Muscle of leg (tissue), 16 donors: ENCODE measurements at places on chromosomes 1 and 21. TPM values are rescaled to one million over a fixed set of nuclear protein-coding genes. Genes with fewer than 3 reads are reported as not detected.

Gene ACKR1
- total RNA-seq, result 2.7 TPM

Gene S1PR1
- total RNA-seq, result 10.8 TPM

Gene MTARC1
- total RNA-seq, result 4.3 TPM

Gene HSF2BP
- total RNA-seq, result 1.2 TPM

Gene NLRP3
- 1.4 TPM for total RNA-seq

Gene HSPB7
- total RNA-seq, result 39.5 TPM

GRCh38 chr1:189697113-189697512 lies 780.6 kb downstream of the BRINP3 start:
- DNase-seq, result no peak

DNA sequence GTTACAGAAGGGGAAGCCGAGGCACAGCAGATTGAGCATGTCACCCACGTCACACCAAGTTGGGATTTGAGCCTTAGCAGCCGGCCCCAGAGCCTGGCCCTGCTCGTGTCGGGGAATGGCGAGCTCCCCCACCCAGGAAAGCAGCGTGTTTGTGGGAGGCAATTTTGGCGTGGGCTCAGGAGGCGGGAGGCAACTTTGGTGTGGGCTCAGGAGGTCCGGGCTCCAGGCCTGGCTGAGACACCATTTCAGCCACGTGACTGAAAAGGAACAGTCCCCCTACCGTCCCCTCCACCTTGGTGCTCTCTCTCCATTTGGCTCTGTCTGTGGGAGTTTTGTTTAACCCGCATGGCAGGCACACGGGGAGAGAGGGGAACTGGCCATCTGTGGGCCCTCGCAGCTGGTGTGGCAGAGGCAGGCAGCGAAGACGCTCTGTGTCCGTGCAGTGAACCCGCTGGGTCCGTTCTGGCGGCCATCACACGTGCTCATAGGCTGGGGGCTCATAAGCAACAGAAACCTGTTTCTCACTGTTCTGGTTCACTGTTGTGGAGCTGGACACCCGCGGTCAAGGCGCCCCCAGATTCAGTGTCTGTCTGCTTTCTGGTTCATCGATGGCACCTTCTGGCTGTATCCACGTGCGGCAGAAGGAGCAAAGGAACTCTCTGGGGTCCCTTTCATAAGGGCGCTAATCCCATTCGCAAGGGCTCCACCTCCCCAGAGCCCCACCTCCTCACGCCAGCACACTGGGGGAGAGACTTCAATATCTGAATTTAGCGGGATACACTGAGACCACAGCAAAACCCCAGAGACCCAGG lies 110.2 kb downstream of the CRYAA start:
- DNase-seq, result no peak

GRCh38 chr21:29307718-29308455 lies 9.2 kb downstream of the BACH1 start:
- DNase-seq, result no peak

GRCh38 chr1:85615586-85616363 lies 35.2 kb downstream of the CCN1 start:
- peak; percentile 86 for DNase-seq

DNA sequence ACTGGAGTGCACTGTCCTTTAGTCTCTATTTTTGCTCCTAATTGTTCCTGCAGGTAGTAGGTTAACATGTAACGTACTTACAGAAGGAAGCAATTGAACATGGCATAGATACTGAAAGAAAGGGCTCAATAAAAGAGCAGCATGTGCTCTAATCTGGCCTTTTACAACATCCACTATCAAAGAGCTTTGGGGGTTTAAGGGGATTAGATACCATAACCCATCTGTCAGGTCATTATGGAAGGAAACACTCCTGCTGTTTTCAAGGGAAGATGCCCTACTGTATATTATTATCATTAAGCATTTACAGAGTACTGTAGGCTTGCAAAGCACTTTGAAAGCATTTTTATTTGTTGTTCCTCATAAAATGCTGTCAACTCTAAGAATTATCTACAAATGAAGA lies 152.8 kb downstream of the TTLL7 start:
- DNase-seq, result no peak

- DNase-seq, result no peak
These were observed 358.4 kb downstream of the NTNG1 start for GRCh38 chr1:107499139-107499744.

- DNase-seq, result no peak
These were observed 19.3 kb downstream of the TTC39A start for GRCh38 chr1:51310871-51311613.

GRCh38 chr21:38234395-38235142 lies 22.2 kb upstream of the KCNJ15 start:
- no peak for DNase-seq

GRCh38 chr21:32278103-32278502 lies 746 bp downstream of the MIS18A start:
- no peak for DNase-seq

DNA sequence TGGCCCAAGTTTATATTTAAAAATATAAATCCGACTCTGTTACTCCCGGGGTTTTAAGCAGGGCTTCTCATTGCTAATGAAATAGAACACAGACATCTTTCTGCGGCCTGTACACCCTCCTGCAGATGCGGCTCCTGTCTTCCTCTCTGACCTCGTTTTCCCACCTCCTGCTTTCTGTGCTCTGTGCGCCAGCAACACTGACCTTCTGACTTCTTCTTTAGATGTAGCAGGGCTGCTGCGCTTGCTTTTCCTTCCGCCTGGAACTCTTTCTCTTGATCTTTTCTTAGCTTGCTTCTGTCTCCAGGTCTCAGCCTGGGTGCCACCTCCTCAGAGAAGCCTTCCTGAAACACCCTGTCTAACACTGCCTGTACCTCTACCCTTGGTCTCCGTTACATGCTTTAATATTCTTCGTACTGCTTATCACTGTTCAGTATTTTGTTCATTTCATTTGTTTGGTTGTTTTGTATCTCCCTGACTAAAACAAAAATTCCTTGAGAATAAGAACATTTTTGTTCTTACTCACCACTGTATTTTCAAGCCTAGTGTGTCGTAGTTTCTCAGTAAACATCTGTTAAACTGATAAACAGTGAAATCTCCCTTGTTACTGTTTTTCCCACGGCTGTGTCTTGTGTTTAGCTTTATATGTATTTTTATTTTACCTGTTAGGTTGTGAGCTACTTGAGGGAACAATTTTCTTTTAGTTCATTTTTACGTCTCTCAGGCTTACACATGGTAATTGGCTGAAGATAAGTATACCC lies 79.0 kb downstream of the ST3GAL3 start:
- DNase-seq, result peak; percentile 62

DNA sequence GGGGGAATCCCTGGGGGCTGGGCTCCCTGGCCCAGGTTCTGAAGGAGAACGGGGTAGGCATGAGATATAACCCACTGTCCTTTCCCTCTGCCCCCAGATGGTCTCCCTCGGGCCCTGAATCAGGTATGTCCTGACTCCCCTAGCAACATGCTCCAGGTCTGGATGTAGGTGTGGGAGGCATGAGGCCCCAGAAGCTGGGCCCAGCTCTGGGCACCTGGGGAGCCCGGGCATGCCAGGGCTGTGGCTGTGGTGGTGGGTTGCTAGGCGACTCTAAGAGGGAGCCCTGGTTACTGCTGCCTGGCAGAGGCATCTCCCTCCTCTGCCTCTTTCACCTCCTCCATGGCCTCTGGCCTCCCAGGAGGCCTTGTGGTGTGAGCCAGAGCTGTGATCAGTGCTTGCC lies 16.2 kb downstream of the FOXO6 start:
- no peak for DNase-seq

- peak; percentile 28 for DNase-seq
These were observed 1.2 kb downstream of the MCOLN2 start for GRCh38 chr1:84995484-84996334.

DNA sequence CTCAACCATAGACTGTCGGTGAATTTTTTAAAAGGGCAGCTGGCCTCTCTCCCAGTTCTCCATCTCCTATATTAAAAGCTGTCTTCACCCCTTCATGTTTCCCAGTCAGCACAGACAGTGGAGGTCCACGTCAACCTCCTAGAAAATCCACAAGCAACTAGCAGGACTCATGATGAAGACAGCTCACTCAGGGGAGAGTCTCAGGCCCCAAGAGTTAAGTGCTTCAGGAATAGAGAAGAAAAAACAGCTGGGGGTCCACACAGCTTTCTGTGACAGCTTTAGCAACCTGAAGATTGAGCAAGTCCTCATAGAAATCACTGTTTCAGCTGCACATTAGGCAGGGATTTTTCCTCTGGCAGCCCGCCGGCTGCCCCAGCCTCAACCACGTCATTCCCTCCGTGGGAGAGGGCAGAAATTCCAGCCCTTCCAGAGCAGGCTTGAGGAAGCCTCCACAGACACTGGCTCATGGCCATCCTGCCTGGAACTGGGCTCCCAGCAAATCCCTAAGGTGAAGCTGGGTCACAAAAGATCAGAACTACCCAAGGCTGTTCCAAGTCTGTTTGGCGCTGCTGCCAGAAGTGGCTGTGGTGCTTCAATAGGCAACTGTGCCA lies 15.2 kb downstream of the GPR161 start:
- peak; percentile 73 for DNase-seq

DNA sequence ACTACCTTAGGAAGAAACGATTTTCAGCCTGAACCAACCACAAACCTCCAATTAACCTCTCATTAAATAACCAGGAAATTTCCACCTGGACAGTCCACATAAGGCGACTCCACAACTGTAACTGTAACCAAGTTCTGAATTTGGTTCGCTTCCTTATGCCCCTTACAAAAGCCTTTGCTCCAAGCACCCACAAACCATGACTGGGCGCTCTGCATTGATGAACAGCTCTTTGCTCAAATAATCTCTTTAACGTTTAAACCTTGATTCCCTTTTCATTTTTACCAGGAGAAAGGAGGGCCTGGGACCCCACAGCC lies 38.2 kb upstream of the ZNF124 start:
- DNase-seq, result no peak

DNA sequence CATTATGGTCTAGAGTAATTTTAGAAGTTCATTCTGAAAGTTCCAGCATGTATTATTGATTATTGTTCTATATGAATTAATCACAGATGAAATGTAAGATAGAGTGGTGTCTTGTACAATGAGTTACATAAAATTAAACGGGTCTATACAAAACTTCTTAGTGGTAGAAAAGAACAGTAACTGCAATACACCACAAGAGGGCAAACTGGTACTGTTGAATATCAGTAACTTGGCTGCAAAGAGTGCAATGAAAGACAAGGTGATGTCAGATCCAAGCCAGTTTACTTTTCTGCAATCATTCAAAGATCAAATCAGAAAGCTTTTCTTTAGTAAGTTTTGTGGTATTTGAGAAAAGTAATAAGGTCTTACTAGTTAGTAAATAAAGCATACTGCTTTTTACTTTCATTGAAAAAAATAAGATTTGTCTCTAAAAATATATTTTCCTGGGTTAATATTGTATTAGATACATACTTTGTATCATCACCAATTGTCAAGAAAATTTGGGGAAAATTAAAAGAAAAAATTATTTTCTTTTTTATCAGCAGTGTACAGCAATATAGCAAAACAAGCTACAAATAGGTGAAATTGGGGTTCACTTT lies 66.4 kb upstream of the BTG3 start:
- peak; percentile 79 for DNase-seq

DNA sequence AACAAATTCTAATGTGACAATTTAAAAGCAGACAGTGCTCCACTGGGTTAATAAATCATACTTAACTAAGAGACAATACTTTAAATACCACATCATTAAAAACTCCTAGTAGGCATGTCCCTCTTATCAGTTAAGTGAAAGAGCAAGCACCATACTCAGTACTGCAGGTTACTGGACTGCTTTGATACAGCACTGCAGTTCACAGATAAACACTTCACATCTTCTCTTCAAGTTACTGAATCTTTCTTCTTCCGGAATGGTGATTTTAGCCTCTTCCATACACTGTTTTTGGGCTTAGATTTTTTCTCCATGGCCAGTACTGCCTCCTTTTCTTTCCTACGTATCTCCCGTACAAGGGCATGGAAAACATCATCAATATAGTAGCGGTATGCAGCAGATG lies 11.0 kb downstream of the RIT1 start:
- DNase-seq, result no peak

DNA sequence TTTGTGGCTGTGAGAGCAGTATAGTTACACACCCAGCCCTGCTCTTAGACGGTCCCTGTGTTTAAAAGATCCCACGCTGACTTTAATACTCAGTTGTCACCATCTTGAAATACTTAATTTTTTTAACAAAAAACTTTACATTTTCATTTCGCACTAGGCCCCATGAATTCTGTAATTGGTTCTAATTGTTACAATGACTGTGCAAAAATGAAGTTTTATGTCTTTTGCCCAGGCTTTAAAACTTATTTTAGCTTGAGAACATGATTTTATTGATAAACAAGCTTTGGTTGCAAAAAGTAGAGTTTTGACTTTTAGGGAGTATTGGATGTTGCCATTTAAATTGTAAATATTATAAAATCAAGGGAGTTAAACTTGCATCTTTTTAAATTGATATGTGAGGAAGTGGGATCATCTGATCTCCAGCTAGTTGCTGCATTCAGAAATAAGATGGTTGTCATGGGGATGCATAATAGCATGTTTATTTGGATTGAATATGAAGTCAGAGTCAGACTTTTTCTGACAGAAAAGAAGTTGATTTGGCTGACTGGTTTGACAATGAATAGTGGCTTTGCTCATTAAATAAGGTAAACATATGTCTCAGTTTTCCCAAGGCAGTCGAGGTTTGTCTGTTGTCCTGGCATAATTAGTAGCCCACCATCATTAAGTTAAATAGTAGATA lies 23.0 kb upstream of the CRP start:
- no peak for DNase-seq

DNA sequence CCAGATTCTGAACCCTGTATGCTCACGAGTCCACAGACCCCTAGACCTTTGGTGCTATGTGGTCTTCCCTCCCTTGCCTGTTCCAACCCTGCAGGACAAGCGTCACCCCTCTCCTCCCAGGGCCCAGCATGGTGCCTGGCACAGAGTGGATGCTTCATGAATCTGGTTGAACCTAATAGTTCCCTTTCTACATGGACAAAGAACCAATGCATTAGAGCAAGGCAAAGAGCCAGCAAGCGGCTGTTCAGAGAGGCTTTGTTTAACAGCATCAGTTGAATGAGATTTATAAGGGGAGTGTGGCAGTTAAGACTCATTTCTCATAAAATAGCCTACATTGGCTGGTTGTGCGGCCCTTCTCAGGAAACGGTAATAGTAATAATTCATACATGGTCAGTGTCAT lies 14.9 kb downstream of the SLC26A9 start:
- DNase-seq, result no peak

DNA sequence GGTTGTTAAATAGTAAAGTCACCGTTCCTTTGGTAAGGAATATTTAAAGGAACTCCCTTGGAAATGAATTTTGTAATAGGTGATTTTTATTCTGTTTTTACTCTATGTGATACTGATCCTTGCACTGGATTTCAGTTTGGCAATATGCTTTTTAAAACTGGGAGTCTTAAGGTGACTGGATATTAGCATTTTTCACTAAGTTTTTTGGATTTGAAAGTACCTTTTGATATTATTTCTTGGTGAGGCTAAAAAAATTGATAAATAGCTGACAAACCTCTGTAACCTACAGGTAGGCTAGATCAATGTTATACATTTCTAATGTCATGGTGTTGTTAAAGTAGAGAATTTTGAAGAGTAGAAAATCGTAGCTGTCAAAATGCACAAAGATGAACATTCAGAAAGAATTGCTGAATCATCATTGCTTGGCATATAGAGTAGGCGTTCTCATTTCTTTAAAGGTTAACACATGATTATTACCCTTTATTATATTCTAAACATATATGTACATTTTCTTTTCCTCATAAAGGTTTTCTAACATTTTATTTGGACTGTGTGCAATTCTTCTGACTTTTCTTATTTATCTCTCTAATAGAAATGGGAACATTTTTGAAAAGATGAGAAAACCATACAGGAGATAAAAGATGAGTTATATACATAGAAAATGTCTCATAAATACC lies 1.5 kb upstream of the DNAJB4 start:
- no peak for DNase-seq
